ENCODE measurements at places on chromosomes 13 and 19.
A peak's percentile ranks its signal among the peaks of the same experiment; 100 is the strongest.

DNA sequence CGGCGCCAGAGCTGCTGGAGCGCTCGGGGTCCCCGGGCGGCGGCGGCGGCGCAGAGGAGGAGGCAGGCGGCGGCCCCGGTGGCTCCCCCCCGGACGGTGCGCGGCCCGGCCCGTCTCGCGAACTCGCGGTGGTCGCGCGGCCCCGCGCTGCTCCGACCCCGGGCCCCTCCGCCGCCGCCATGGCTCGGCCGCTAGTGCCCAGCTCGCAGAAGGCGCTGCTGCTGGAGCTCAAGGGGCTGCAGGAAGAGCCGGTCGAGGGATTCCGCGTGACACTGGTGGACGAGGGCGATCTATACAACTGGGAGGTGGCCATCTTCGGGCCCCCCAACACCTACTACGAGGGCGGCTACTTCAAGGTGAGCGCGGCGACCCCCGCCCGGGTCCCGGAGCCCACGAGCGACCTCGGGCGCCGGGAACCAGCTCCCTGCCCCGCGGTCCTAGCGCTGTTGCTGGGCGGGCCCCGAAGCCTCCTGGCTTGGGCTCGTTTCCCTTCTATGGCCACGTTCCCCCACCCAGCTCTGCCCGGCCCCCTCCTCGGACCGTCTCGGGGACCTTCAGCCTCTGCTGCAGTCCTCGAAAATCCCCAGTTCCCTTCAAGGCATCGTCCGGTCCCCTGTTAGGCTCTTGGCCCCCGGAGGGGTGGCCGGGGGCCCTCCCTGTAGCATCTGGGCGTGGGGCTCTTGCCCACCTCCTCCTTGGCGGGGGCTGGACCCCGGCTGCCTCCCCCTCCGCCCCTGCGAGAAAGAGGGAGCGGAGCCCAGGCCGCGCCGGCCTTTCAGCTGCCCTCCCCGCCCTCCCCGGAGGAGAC, at the start of gene CDC34:
Gene CDC34 (plus strand): TSS at position 8 of the 808 bp plus-strand sequence. CDS start 172 bp downstream, at position 180.
- DNase-seq, result peak; percentile 67

GRCh38 chr13:42623916-42624315, 50.0 kb downstream of the TNFSF11 start:
- no peak for DNase-seq

DNA sequence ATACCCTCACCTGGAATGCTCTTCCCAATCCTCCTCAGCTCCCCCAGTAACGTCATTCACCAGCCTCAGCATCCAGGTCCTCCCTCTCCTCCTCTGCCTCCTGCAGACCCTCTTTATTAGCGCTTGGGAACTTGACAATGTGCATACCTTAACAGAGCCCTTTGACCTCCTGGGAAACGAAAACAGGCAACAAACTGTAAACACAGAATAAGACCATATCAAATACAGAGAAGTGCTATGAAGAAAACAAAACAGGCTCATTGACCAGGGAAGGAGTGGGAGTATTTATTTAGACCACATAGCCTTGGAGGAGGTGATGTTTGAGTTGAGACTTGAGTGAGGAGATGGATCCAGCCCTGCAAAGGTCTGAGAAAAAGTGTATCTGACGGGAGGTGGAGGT, 107.9 kb upstream of the SLC7A1 start:
- DNase-seq, result no peak

GRCh38 chr13:25186187-25186586, 14.1 kb upstream of the AMER2 start:
- no peak for DNase-seq

- DNase-seq, result no peak
Observed at GRCh38 chr19:21508198-21508597, 2.8 kb downstream of the ZNF429 start.

DNA sequence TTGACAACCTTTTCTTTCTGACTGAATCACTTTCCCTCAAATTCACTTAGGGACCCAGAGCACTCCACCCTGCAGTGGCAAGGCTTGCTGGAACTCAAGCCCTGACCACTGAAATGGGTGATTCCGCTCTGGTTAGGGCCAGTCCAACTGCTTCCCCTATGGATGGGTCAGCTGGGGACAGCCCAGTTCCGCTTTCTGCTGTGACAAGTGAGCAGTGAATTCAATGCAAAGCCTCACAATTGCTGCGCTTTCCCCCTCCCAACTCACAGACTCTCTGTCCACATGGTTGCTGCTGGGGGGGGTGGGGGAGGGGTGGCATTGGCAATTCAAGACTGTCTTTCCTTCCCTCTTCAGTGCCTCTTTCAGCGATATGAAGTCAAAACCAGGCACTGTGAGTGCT, 18.7 kb downstream of the CD70 start:
- DNase-seq, result no peak

DNA sequence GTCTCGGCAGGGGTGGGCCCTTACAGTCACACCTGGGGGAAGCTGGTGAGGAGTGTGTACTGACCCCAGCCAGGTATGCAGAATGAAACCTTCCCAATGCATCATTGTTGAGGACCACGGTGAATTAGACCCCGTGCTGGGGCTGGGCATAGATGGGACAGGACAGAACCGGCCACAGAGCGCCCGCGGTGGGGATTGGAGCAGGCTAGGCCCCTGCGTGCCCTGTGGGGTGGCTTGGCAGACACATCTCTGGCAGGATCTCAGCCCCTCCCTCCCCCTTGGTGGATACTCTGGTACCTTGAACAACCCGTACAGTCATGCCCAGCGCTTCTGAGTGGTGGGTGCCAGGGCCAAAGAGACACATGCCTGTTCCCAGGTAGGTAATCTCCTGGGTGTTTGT, 200.6 kb downstream of the TEX29 start:
- DNase-seq, result no peak

- DNase-seq, result no peak
Observed at GRCh38 chr13:90415902-90416301, 931.6 kb upstream of the MIR17HG start.

- peak; percentile 49 for DNase-seq
Observed at GRCh38 chr13:30652746-30653386, 35.1 kb downstream of the USPL1 start.
